ENCODE measurements at places on chromosomes 4 and X.
A peak's percentile ranks its signal among the peaks of the same experiment; 100 is the strongest.

- no peak for DNase-seq
Measured at GRCh38 chr4:101005659-101006058, 341.7 kb downstream of the PPP3CA start.

- no peak for DNase-seq
Measured at GRCh38 chr4:18127030-18127429, 105.5 kb upstream of the LCORL start.

DNA sequence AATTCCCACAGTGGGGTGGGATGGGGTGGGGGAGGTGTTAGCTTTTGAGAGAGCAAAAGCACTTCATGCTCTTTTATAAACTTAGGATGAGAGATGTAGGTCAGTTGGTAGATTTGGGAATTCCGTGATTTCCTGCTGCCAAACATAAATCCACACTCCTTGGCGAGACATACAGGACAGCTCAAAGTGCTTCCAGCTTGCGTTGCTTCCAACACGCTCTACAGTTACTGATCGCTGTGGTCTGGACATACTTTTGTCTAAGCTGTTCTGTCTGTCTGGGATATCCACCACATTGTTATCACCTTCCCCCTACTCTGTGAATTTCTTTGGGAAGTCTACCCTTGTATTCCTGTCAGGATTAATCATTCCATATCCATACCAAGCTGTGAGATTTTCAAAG, 117.5 kb downstream of the RAPGEF2 start:
- DNase-seq: no peak

DNA sequence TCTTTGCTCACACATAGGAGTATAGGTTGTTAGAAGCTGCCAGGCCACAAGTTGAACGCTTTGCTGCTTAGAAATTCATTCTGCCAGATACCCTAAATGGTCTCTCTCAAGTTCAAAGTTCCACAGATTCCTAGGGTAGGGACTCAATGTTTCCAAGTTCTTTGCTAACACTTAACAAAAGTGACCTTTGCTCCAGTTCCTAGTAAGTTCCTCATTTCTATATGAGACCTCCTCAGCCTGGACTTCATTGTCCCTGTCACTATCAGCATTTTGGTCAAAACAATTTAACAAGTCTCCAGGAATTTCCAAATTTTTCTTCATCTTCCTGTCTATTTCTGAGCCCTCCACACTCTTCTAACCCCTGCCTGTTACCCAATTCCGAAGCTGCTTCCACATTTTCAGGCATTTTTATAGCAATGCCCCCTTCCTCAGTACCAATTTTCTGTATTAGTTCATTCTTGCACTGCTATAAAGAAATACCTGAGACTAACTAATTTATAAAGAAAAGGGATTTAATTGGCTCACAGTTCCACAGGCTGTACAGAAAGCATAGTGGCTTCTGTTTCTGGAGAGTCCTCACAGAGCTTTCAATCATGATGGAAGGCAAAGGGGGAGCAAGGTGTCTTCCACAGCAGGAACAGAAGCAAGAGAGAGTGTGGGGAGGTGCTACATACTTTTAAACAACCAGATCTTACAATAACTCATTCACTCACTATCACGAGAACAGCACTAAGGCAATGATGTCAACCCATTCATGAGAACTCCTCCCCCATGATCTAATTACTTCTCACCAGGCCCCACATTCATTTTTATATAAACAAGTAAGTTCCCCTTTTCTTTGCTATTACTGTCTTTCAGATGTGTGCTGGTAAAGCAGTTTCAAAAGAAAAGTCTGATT, 11.5 kb upstream of the TLR1 start:
- no peak for DNase-seq

DNA sequence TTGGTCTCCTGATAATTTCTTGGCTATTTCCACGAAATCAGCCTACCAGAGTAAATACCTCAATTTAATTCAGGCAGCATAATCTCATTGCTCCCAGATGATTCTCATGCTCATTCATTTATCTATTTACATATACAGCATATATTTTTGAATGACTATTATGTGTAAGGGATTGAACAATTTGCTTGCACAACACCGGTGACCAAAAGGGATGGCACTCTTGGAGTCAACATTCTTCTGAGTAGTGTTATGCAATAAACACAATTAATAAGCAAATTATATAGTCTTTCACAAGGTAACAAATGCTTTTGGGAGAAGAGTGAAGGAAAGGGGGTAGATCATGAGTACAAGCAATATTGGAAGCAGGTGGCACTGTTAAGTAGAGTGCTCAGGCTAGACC, 1015.3 kb downstream of the ARAP2 start:
- no peak for DNase-seq

- peak; percentile 17 for DNase-seq
Measured at GRCh38 chrX:110167952-110168451, 149.9 kb downstream of the AMMECR1 start.

DNA sequence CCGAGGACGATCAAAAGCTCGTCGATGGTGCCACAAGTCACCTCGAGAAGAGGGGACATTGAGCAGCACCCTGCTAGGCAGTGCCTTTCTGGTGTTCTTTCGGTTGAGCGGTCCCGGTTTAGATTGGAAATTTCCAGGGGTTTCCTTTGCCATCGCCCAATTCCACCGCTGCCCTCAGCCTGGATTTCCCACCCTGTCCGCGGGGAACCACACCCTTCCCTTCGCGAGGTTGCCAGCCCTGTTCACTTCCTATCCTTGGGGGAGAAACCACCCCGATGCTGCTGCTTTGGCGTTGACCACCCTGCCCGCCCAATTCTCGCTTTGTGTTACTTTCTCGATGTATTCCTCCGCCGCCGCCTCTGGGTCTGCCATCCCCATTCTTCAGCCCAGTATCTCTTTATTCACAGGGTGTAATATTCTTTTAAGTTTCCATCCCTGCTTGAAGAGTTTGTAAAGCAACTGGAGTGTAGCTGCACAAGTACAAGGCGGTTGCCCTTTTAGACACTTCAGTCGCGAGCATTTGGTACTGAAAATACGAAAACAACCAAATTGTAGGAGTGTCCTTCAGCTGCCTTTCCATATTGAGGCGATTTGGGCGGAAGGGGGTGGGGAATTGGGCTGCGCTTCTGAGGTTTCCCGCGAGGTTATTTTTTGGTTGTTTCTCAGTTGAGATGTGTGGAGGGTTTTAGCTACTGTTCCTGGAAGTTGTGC, 1.1 kb downstream of the OGT start:
- peak; percentile 59 for DNase-seq

DNA sequence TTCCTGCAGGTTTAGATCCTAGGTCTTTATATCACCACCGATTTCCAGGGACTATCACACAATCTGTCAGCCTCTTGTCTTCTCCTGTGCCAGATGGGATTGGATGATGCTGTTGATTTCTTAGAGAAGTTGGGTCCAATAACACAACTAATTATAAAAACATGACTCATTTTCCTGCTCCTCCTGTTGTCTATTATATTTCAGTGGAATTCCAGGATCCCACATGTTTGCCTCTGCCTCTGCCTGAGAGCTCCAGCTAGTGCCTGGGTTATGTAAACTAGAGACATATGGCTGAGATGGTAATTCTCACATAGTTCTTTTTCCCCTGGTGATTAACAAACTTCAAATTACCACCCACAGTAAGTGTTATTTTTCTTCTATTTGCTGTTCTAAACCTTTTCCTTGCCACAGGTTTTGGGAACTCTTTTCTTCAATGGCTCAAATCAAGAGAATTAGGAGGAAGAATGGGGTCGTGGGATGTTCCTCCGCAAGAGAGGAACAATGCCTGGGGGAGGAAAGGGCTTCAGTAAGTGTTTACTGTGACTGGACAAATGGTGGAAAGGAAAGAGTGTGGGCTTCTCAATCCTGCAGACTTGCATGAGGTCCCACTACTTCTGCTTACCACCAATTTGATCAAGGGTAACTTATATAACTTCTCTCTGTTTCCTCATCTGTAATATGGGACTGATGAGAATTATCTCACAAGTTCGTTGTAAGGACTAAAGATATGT, 3.4 kb upstream of the HOPX start:
- DNase-seq: no peak

- DNase-seq: no peak
Measured at GRCh38 chr4:13296986-13297385, 187.2 kb downstream of the RAB28 start.

GRCh38 chr4:84417997-84418709, 80.9 kb downstream of the NKX6-1 start:
- no peak for DNase-seq

GRCh38 chrX:29690061-29690460, 525.3 kb upstream of the MAGEB2 start:
- no peak for DNase-seq

GRCh38 chrX:97367125-97367524, 483.4 kb downstream of the RPA4 start:
- DNase-seq: no peak

DNA sequence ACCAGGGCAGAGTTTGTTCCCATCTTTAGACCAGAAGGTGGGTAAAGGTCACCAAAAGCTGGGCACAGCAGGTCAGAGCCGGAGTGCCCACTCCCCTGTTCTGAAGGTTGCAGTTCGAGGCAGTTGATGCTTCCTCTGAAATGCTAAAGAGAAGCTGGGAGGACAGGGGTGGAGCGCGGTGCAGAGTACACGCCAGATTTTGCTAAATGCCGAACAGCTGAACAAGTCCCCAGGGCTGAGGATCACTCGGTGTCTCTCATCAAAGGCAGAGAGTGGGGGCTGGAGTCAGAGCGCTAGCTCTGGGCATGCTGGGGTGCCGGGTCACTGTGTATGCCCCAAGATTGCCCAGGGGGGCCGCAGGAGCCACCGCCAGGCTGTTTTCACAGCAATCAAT, 197.0 kb downstream of the BCOR start:
- DNase-seq: no peak

DNA sequence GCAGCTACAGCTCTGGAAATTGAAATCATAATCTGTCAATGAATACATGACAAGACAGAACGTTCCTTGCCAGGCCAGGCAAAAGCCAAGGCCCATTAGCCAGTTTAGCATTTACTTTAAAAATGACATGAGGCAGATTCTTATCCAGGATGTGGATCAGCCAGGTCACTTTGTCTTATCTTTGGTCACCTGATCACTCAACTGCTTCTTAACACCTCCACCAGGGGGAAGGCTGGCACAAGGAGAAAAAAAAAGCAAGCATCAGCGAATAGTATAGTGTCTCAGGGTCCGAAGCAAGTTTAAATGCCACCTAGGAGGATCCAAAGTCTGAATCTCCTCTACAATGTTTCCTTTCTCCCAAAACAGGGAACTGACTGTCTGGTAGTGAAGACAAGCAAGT, 18.8 kb downstream of the ATP1B4 start:
- DNase-seq: no peak

- no peak for DNase-seq
Measured at GRCh38 chrX:124435616-124436015, 89.3 kb downstream of the SH2D1A start.

- peak; percentile 48 for DNase-seq
Measured at GRCh38 chrX:40434947-40435346, 145.8 kb upstream of the ATP6AP2 start.

DNA sequence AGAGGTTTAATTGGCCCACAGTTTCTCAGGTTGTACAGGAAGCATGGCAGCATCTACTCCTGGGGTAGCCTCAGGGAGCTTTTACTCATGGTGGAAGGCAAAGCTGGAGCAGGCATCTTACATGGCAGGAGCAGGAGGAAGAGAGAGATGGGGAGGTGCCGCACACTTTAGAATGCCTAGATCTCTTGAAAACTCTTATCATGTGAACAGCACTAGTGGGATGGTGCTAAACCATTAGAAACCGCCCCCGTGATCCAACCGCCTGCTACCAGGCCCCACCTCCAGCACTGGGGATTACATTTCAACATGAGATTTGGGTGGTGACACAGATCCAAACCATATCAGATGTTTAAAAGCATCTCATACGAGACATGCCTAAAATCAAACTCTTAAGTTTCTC, 41.6 kb upstream of the SCOC start:
- no peak for DNase-seq

GRCh38 chrX:49053223-49054072, 5.4 kb upstream of the CCDC120 start:
- peak; percentile 46 for DNase-seq
